ENCODE measurements at places on chromosomes 6 and 20. TPM values are rescaled to one million over a fixed set of nuclear protein-coding genes. Genes with fewer than 3 reads are reported as not detected.

The KIF25 gene
- polyA plus RNA-seq = 0.15 TPM

The MOCS1 gene
- 28.0 TPM for polyA plus RNA-seq

The HLA-A gene
- polyA plus RNA-seq = 1,581 TPM

The KIAA0408 gene
- 0.39 TPM for polyA plus RNA-seq

The HTR1E gene
- not detected for polyA plus RNA-seq

The EFCAB8 gene
- polyA plus RNA-seq = 0.03 TPM

The RUNX2 gene
- polyA plus RNA-seq = 2.1 TPM

- H3K27ac ChIP-seq = no peak overlapping the region
- H3K4me3 ChIP-seq = no peak overlapping the region
- H3K27me3 ChIP-seq = no peaks in the 10 kb centered on the region
- no peak for DNase-seq
- H3K4me1 ChIP-seq = no peaks in the 10 kb centered on the region
These were observed 71.8 kb upstream of the TMEM181 start for GRCh38 chr6:158488065-158488464.

- peaks cover 4% of the 10 kb centered on the region for H3K4me1 ChIP-seq
- no peak overlapping the region for H3K27ac ChIP-seq
- H3K4me3 ChIP-seq = no peak overlapping the region
- H3K27me3 ChIP-seq = no peaks in the 10 kb centered on the region
These were observed 18.4 kb downstream of the TIAM2 start for GRCh38 chr6:155013457-155013876.

DNA sequence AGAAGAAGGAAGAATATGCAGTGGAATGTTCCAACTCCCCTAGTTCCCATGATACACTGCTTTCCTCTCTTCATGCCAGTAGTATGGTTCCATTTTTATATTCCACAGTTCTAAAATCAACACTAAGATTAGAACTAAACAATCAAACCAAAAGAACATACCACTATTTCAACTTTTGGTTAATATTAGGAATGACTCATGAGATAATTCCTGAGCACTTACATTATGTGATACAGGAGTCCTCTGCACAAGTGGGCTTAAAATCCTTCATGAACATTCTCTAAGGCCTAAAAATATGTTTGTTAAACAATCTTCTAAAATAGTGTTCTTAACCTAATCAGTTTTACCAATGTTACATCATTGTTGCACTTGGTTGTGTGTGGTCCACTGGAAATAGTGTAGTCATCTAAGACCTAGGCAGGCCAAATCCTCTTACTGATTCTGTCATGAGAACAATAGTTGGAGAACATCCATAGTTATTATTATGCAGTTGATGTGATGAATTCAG lies 30.3 kb upstream of the RCAN2 start:
- DNase-seq = no peak
- no peaks in the 10 kb centered on the region for H3K36me3 ChIP-seq
- H3K4me3 ChIP-seq = no peak overlapping the region
- H3K27ac ChIP-seq = peak overlapping the region; percentile 75
- no peaks in the 10 kb centered on the region for H3K27me3 ChIP-seq
- peaks cover 19% of the 10 kb centered on the region for H3K4me1 ChIP-seq

DNA sequence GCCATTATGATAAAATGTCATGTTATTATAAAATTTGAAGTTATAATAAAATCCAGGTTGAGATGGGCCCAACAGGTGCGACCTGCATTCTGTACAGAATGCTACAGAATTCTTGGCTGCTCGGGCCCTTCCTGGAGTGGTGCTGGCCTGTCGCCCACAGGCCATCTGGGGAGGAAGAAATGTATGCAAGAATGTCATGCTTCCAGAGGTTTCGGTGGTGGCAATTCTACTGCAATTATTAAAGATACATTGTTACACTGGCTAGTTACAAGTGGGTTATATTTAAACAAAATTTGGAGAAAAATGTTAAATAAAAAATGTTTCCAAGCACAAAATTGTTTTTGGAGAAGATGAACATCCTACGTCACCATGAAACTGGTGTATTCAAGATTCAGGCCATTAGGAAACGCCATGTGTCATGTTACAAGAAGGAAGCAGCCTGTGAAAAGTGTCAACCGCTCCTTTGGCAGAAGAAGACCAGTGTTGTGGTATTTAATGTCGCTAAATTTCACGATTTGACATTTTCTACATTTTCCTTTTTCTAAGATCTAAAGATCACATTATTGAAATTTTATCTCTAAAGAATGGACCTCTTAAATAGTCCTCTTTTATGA lies 7.1 kb downstream of the RAMACL start:
- peaks cover 14% of the 10 kb centered on the region for H3K4me1 ChIP-seq
- H3K27ac ChIP-seq = no peak overlapping the region
- no peaks in the 10 kb centered on the region for H3K27me3 ChIP-seq
- H3K4me3 ChIP-seq = no peak overlapping the region
- no peaks in the 10 kb centered on the region for H3K36me3 ChIP-seq

DNA sequence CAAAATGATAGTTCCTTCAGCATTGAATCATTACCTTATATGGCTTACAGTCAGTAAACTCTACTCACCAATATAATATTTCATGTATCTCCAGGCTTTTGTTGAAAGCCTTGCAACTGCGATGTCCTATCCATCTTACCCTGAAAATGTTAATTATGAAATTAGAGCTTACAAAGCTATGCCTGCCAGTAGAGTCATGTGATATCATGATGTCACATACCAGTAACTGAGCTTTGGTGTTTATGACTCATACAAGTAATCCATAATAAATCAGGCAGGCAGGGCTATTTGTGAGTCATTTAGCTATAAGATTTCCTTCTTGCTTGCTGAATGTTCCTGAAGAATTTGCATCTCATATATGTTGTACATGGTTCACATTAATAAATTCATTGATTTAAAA lies 44.9 kb upstream of the FAM83B start:
- H3K36me3 ChIP-seq = no peaks in the 10 kb centered on the region
- H3K27ac ChIP-seq = no peak overlapping the region
- DNase-seq = no peak
- H3K4me1 ChIP-seq = no peaks in the 10 kb centered on the region

DNA sequence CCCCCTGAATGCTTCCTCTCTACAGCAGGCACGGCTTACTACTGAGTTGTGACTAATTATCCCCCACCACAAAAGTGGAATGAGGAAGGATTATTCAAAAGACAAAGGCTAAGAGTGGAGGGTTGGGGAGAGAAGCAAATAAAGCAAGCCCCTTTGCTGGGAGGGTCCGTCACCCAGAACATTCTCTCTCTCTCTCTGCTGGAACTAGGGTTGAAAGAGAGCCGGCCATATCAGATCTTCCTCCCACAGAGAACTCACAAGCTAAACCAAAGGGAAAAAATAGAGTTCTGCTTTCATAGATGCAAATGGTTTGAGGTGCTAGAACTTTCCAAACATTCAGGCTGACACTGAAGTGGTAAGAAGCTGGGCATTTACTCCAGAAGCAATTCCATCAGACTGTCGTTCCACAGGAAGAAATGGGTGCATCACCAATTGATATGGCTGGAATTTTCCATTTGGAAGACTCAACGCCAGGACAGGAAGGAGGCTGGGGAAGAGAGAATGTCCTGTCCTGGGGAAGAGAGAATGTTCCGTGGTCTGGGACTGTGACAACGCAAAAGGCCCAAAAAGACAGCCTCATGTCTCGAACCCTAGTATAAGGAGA lies 7.9 kb downstream of the ZMYND8 start:
- DNase-seq = no peak
- peaks cover 58% of the 10 kb centered on the region for H3K4me1 ChIP-seq
- peak overlapping the region; percentile 99 for H3K27ac ChIP-seq
- no peak overlapping the region for H3K4me3 ChIP-seq
- H3K36me3 ChIP-seq = peaks cover 12% of the 10 kb centered on the region

GRCh38 chr6:168413018-168413720 lies 27.8 kb upstream of the SMOC2 start:
- H3K4me3 ChIP-seq = peak overlapping the region; percentile 12
- no peak for DNase-seq
- no peaks in the 10 kb centered on the region for H3K27me3 ChIP-seq
- peaks cover 4% of the 10 kb centered on the region for H3K4me1 ChIP-seq

GRCh38 chr20:44068316-44069201 lies 118.4 kb downstream of the JPH2 start:
- no peaks in the 10 kb centered on the region for H3K27me3 ChIP-seq
- no peaks in the 10 kb centered on the region for H3K4me1 ChIP-seq
- no peak overlapping the region for H3K4me3 ChIP-seq
- DNase-seq = no peak

GRCh38 chr6:131227158-131227543 lies 91.9 kb downstream of the AKAP7 start:
- H3K4me3 ChIP-seq = no peak overlapping the region
- DNase-seq = no peak
- no peaks in the 10 kb centered on the region for H3K4me1 ChIP-seq

All from heart left ventricle (tissue), 16 donors.